ENCODE measurements at places on chromosomes 5 and 9.

DNA sequence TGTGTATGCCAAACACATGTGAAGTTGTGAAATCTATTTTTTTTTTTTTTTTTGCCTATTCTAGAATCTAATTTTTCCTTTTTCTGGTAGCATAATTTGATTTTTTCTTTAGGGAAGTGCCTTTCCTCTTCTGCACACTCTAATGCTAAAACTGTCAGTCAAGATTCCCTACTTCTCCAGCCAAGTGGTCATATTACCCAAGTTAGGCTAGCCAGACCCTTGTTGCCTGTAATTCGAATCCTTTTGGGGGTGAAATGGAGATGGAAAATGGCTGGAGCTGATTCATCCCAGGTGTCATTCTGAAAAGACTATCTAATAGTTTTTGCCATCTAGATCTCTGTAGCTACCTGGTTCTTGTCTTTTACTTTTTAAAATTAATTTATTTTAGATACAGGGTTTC is 24.8 kb upstream of the UBAP1 start:
- no peak for DNase-seq

DNA sequence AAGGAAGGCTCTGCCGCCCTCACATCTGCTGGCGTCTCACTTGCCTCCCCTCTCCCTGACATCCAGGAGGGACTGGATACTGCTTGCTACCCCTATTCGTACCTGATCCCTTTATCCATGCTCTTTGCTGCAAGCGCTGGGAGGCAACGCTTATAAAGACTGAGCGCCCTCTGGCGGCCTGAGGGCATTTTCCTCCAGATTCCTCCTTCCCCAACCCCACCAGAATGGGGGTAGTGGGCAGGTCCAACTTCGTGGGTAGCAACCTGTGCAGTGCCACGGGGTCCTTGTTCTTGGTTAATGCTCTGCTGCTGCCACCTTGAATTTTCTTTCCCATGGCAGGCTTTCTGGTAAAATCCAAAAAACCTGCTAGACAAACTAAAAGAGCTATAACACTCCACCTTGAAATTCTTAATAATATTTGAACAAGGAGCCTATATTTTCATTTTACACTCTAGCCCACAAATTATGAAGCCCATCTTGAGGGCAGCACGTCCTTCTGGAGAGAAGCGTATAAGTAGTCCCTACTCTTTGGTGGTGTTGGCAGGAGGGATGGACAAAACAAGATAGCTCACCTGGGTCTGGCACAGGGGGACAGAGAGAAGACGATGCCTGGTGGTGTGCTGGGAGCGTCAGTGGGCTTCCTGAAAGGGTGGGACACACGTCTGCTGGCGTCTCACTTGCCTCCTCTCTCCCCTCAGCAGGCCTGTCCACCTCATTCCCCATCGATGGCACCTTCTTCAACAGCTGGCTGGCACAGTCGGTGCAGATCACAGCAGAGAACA is 52.5 kb downstream of the JADE2 start:
- DNase-seq = peak; percentile 76

DNA sequence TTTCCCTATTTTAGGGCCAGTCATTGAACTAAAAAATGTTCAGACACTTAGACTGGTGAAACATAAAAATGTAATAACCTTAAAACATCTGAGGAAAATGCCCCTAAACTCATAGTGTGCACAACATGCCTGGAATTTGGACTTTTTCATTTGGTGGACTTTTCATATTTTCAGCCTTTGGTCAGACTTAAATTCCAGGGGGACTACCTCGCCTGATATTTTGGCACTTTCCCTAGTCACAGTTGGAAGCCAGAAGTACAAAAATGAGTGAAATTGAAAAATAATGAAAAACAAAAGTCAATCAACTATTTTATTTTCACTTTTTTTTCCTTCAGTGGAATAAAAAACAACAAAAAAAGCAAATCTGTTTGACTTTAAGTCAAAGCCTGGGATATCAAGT is 256.2 kb downstream of the ACTL7B start:
- no peak for DNase-seq

DNA sequence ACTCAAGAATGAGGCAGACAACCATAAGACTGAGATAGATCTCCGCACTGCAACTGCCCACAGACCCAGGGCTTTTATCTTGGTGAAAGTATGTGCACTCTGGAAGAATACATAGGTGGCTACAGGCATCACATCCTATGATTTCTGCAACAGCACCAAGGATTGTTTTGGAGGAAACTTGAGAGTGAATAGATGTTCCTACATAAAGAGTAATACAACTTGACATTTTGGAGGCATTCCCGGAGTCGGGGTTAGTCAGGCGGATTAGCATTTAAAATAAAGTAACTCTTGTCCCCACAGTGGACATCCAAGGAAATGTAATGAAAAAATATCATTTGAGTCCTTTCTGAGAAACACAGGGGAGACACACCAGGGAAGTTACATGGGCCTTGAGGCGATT is 26.7 kb downstream of the TMEM174 start:
- no peak for DNase-seq

DNA sequence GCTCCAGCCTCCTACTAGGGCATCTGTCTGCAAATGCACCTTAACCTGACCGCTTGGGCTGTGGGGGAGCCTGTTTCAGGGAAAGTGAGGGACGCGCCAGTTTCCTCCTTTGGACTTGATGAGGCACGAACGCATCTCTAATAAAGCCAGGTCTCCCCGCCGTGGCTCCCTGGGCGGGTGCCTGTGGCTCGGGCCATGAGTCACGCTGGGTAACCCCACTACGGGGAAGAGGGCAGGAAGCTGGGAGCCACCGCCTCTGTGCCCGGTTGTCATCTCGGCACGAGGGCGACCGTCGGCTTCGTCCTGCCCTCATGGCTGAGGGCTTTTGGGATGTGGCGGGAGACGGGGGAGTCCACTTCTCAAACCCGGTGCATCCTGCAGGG is 12.1 kb downstream of the NOTCH1 start:
- DNase-seq = peak; percentile 68

Measured in stimulated activated CD4-positive, alpha-beta T cell treated with anti-CD3 and anti-CD28 coated beads, Interleukin-2, amount 100 ng/mL, for 48 hours (primary cell).